Kidney epithelial cell (primary cell): ENCODE measurements at places on chromosomes 2 and 18.

- DNase-seq, result no peak
These were observed 8.9 kb downstream of the TNS1 start for GRCh38 chr2:217993817-217994463.

GRCh38 chr2:7674606-7675005 lies 757.4 kb downstream of the RNF144A start:
- no peak for DNase-seq

DNA sequence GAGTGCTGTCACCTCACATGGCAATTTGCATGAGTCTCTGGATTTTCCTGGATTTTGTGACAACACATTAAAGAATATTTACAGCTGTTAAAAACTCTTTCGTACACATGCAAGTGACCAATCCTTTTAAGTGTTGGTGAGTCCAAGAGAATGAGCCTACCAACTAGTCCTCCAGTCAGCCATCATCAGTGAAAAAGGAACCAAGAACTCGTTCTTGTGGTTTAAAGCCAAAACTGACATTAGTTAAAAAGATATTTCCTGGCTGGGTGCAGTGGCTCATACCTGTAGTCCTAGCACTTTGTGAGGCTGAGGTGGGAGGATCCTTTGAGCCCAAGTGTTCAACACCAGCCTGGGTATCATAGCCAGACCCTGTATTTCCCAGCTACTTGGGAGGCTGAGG lies 215.4 kb upstream of the ITGA4 start:
- DNase-seq, result no peak

GRCh38 chr2:207616185-207616584 lies 9.0 kb downstream of the METTL21A start:
- DNase-seq, result no peak

GRCh38 chr2:106095478-106096298 lies 98.4 kb downstream of the UXS1 start:
- DNase-seq, result no peak

DNA sequence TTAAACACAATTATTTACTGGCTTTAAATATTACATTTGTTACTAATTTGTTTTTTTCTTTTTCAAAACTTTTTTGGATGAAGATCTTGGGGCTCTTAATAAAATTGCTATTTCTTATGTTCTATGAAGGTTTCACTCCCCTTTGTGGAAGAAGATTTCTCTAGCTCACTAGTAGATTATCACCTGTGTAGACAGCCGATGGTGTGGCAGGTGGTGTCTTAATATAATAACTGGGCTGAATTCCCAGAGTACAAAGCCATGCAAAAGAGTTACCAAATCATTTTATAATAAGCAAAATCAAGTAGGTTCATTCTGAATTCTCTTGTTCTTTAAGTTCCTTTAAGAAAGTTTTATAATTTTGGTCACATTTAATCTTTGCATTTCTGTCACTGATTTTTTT lies 233.7 kb downstream of the CCDC102B start:
- no peak for DNase-seq

DNA sequence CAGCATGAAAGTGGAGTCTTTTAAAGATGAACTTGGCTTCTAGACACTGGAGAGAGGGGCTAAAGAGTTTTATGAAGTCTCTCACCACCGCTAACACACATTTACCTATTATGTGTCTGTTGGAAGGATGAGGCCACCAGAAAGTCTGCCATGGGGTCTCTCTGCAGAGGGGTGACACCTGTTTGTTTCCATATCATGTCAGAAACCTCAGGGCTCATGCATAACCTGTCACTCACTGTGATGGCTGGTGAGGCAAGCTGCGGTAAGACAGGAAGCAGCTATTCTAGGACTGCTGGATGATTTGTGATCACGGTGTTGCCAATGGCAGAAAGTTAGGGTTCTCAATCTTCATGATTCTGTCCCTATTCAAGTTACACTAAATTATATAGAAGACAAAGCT lies 60.8 kb upstream of the DNMT3A start:
- DNase-seq, result no peak

GRCh38 chr18:22739061-22739642 lies 194.0 kb upstream of the RBBP8 start:
- no peak for DNase-seq

DNA sequence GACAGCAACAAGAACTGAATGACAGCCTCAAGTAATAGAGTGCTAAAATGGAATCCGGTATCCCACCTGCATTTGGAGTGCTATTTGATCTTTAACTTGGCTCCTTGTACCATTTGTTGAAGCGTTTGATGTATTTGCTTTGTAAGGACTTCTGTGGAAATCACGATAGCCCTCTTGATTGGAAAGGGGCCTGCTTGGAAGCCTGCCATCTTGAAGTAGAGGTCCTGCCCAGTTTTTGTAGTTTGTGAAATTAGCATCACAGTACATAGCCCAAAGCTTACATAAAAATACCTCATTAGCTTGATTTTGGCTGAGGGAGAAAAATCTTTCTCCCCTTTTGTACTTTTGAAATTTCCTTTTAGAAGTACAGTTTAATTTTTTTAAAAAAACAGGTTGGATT lies 2.7 kb downstream of the CDCA7 start:
- DNase-seq, result no peak

GRCh38 chr18:68436485-68436884 lies 278.4 kb downstream of the TMX3 start:
- DNase-seq, result no peak

- DNase-seq, result no peak
These were observed 21.6 kb upstream of the SLC20A1 start for GRCh38 chr2:112623913-112624777.

DNA sequence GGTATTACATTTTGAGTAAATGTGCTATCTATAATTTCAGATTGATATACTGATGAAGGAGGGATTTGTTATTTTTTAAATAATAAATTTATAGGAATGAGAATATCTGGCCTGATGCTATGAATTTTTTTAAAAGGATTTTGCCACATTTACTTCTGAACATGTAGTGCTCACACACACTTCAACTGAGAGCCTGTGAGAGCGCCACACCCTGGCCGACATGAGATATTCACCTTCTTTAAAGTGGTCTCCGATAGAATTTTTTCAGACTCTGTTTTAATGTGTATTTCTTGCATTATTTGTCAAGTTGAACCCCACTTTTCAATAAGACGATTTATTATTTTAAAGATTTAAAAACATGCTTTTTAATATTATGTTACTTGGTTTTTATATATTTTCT lies 813.3 kb downstream of the DCC start:
- no peak for DNase-seq

DNA sequence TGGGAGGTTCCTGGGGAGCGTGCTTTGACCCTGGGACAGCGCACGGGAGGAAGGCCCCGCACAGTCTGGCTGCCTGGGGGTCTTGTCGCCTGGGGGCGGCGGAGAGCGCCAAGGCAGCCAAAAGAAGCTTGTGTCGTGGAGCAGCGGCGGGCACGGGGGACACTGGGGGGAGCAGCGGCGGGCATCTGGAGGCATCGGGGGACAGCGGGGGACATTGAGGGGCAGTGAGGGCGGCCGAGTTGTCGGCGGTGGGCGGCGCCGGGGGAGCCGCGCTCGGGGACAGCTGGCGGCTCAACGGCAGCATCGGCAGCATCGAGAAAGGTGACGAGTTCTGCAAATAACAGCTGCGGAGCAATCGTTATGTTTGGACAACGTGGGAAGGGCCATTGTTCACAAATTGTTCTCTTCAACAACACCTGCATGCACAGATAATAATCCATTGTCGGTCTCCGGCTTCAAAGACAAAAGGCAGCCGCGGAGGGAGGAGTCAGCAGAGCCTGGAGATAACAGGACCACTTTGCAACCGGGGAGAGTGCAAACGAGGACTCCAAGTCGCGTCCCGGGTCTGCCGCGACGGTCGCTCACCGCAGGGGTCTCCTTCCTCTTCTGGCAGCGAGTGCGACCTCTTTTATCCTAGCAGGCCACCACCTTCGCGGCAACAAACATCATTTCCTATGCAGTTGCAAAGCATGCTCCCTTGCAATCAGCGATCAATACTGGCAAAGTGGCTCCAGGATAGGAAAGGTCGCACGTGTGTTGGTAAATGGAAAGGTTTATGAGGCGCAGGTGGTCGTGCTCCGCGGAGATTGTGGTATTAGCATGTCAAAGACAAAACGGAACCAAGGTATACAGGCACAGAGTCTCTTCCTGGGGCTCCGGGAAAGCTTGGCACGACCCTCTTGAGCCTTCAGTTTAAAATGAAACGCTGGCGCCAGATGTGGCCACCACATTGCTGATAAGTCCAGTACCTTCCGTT lies 132.3 kb upstream of the DLX2 start:
- no peak for DNase-seq
